Stimulated activated CD8-positive, alpha-beta memory T cell treated with anti-CD3 and anti-CD28 coated beads, Interleukin-2, amount 100 ng/mL, for 1 hour (primary cell): ENCODE measurements at places on chromosomes 4 and X.

DNA sequence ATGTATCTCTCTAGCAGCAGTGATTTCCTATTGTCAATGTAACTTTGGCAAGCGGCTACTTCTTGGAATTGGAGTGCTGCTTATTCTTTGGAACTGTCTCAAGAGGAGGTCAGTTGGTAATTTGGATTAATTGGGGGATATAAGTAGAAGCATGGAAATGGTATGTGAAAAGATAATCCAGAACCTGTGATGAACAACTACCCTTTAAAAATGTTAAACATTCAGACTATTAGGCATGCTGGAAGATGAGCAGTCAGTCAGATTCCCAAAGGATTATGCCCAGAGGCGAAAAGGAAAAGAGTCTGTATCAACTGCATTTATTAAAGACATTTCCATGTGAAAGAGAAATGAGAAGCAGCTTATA, 62.5 kb downstream of the SEC24D start:
- DNase-seq: no peak

- no peak for DNase-seq
Measured at GRCh38 chr4:98652996-98653395, 5.4 kb downstream of the TSPAN5 start.

GRCh38 chrX:7512845-7513244, 330.1 kb upstream of the VCX start:
- no peak for DNase-seq

DNA sequence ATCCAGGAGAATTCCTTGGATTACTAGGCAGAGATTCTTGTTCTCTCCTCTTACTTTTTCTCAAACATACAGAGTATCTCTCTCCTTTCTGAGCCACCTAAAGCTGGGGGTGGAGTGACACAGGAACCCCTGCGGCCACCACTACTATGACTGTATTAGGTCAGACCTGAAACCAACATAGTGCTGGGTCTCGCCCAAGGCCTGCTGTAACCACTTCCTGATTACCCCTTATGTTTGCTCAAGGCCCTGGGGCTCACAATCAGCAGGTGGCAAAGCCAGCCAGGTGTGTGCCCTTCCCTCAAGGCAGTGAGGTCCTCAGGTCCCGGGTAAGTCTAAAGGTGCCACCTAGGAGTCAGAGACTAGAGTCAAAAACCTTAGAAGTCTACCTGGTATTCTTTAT, 166.4 kb downstream of the PARM1 start:
- DNase-seq: no peak
